Foreskin keratinocyte (primary cell): ENCODE measurements at places on chromosomes 5 and 9. TPM values are rescaled to one million over a fixed set of nuclear protein-coding genes. Genes with fewer than 3 reads are reported as not detected.

GRCh38 chr5:1468247-1468612, 23.0 kb upstream of the SLC6A3 start:
- DNase-seq = no peak

EDIL3 gene
- total RNA-seq = 0.04 and 0.10 TPM in 2 replicates

DNA sequence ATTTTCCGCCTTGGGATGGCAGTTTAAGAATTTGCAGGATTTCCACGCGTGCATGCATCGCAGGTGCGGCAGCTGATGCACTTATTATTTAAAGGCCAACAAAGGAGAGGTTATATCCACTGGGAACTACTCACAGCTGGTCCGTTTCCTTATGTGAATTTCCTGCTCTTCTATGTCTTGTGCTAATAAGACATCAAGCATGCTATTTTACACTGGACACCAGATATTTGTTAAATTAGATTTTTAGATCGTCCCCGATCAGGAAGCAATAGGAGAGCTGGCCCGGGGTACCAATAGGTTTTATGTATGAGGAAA, 476 bp upstream of the DTWD2 start:
- no peak for DNase-seq

- no peak for DNase-seq
These were observed 35.5 kb upstream of the ELL2 start for GRCh38 chr5:95996904-95997723.

DNA sequence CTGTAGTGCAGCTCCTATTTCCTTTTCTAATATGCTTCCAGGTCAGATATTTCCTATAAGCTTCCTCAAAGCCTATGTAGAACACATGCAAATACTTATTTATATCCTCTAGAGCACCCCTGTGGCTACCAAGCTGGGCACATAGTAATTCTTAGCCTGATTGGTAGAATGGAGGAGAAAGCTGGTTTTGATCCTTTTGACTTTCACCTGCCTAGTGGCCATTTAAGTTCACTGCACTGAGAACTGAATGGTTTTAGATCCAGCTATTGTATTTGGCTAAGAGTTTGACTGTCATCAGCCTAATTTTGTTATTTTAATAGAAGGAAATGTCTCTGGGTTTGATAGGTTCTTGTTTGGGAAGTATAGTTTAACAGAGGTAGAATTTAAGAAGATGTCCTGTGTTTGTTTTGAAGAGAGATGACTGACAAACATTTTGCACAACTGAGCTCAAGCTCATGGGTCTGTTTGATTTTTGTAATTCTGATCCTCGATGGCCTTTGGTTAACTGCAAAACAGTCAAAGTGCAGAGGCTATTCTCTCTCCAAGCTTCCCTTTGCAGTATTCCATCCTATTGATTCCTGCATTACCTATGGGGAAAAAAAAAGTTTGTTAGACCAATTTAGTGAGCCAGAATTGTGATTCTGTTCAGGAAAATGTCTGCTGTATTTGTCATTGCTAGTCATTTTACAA, 85.4 kb downstream of the KCNN2 start:
- DNase-seq = peak; percentile 7

DNA sequence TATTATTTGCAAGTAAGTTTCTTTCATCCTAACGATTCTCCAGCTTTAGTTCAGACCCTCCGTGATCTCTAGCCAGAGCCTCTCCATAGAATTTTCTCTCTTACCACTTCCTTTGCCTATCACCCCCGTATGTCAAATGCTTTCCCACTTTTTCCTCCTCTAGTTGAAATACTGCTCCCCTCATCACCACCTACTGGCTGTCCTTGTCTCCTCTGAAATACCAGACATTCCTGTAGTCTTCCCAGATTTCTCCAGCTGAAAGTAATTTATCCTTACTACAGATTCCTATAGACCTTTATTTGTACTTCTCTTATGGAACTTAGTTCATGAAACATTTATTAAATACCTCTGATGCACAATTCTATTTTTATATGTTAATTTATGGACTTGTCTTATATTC, 36.0 kb upstream of the GLIPR2 start:
- no peak for DNase-seq

GRCh38 chr9:97599314-97599846, 33.8 kb downstream of the TSTD2 start:
- no peak for DNase-seq

MGAT1 gene
- 85.6 and 105 TPM in 2 replicates for total RNA-seq

DNA sequence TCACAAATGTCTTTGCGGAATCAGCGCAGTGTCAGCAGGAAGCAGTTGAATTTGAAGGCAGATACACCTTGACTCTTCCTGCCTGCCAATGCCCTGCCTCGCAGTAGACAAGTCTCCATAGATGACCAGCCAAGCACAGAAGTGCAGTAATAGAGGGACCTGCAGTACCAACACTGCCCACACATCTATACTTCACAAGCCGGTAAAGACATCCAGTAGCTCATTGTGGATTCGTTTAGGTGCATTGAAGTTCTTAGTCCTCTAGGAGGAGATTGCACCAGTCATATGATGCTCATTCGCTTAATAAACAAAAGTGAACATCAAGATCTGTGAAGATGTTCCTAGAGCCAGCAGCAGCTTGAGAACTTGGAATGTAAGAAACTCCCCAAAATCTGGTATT, 7.1 kb upstream of the IFNA2 start:
- no peak for DNase-seq

KIF4B gene
- total RNA-seq = 0.03 and 0.04 TPM in 2 replicates

- peak; percentile 21 for DNase-seq
These were observed 536 bp downstream of the PCDHAC1 start for GRCh38 chr5:140926443-140927227.

BAAT gene
- total RNA-seq = 0.04 TPM in 1 of 2 replicates, not detected in the other

- DNase-seq = no peak
These were observed 93.6 kb downstream of the MRPL36 start for GRCh38 chr5:1706021-1706420.

DNA sequence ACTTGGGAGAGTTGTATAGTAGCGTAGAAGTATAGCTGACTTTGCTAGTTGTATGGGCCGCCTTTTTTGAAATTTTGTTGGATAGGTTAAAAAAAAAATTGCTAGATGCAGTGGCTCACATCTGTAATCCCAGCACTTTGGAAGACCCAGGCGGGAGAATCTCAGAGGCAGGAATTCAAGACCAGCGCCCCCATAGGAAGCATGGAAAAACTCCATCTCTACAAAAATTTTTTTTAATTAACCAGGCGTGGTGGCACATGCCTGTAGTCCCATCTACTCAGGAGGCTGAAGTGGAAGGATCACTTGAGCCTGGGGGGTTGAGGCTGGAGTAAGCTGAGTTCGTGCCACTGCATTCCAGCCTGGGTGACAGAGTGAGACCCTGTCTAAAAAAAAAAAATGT, 59.2 kb downstream of the SMC5 start:
- no peak for DNase-seq

FAM169A gene
- 22.9 and 25.1 TPM in 2 replicates for total RNA-seq

LECT2 gene
- not detected in 2 replicates for total RNA-seq

- no peak for DNase-seq
These were observed 122.5 kb downstream of the COL23A1 start for GRCh38 chr5:178467568-178468195.

- no peak for DNase-seq
These were observed 616.1 kb downstream of the DTWD2 start for GRCh38 chr5:118371973-118372831.

GRCh38 chr5:42715785-42716184, 40.8 kb upstream of the CCDC152 start:
- no peak for DNase-seq

BRD8 gene
- total RNA-seq = 30.0 and 32.9 TPM in 2 replicates

GRCh38 chr5:9089893-9090292, 456.0 kb downstream of the SEMA5A start:
- DNase-seq = no peak

RPS14 gene
- 2,193 and 2,437 TPM in 2 replicates for total RNA-seq

DNA sequence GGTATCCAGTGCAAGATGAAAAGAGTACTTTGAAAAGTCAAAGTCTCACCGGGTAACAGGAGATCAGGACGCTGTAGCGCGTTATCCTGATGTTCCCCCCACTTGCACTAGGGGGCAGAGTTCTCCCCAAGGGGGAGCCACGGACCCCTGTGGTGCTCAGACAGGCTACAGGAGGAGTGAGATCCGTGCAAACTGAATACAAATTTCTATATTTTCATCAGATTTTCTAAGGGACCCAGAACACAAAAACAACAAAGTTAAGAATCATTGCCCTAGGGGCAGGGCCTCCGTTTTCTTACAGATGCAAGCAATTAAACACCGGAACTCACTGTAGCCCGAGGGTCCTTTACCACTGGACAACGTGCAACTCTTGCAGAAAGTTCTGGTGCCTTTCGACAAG, 2.0 kb downstream of the MYO10 start:
- DNase-seq = no peak

PIK3R1 gene
- 13.9 and 15.6 TPM in 2 replicates for total RNA-seq

- no peak for DNase-seq
These were observed 50.6 kb downstream of the PTPN3 start for GRCh38 chr9:109447329-109448076.

GRCh38 chr5:35803191-35803651, 53.5 kb upstream of the IL7R start:
- peak; percentile 32 for DNase-seq

DNA sequence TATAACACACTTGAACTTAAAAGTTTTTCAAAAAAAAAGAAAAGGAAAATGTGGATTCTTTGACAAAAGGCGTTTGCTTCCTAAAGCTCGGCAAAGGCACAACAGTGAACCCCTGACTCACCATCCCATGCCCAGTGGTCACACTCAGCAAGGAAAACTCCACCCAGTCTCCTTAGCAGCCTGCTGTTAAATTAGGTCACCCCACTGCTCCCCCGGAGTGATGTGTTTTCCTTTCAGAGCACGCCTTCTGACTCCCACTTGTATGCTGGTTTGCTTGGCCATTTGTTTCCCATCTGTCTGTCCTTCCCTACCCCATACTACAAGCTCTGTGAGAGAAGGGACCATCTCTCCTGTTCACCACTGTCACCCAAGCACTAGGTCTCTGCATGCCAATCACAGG, 23.8 kb downstream of the RETREG1 start:
- no peak for DNase-seq

DNA sequence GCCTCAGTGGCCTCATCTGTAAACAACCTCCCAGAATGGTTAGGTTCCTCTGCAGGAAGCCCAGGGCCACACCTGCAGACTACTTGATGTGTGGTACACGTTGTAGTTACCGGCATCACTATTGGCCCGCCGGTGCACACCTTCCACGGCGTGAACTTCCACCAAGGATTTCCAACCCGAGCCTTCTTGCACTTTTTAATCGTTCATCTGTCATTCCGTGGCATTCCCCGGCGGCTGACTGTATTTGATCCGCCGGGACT, 5.3 kb upstream of the TRIM41 start:
- no peak for DNase-seq

- DNase-seq = no peak
These were observed 21.3 kb downstream of the PPP2CA start for GRCh38 chr5:134204575-134204974.

CCDC180 gene
- total RNA-seq = 0.42 and 0.54 TPM in 2 replicates

DNA sequence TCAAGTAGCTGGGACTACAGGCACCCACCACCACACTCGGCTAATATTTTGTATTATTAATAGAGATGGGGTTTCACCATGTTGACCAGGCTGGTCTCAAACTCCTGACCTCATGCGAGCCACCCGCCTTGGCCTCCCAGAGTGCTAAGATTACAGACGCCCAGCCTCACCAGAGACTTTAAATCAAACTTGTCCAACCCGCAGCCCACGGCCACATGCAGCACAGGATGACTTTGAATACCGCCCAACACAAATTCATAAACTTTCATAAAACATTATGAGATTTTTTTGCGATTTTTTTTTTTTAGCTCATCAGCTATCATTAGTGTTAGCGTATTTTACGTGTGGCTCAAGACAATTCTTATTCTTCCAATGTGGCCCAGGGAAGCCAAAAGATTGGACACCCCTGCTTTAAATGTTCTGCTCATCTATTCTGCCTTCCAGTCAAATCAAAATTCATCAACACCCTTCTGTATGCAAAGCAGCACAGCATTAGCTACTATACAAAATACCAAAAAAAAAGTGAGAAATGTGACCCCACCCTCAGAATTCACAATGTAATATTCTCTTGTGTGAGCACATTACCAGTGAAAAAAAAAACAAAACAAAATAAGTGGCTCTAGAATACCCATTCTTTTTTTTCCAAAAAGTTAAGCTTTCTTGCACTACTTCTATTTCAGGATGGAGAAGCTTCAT, 42.7 kb upstream of the CDC42SE2 start:
- no peak for DNase-seq
